Uterus (tissue), 4 donors: ENCODE measurements at places on chromosomes 1 and 21.

DNA sequence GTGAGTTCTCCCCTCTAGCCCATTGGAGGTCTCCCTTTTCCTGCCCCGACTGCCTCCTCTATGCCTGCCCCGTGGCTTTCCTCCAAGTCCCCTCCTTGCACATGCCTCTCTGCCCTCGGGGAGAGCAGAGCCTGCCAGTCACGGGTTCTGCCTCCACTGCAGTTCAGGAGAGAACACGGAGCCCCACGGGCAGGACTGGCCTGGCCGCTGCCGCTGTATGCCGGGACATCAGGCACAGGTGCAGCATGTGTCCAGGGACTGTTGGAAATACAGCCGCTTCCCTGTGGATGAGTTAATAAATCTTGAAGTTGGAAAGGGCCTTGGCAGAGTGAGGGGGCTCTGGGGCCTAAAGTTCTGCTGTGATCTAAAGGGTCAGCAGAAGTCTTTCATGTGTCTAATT, 676.6 kb downstream of the MATN1 start:
- DNase-seq: no peak

- no peak for DNase-seq
Measured at GRCh38 chr1:151988405-151988923, 5.2 kb downstream of the S100A10 start.

DNA sequence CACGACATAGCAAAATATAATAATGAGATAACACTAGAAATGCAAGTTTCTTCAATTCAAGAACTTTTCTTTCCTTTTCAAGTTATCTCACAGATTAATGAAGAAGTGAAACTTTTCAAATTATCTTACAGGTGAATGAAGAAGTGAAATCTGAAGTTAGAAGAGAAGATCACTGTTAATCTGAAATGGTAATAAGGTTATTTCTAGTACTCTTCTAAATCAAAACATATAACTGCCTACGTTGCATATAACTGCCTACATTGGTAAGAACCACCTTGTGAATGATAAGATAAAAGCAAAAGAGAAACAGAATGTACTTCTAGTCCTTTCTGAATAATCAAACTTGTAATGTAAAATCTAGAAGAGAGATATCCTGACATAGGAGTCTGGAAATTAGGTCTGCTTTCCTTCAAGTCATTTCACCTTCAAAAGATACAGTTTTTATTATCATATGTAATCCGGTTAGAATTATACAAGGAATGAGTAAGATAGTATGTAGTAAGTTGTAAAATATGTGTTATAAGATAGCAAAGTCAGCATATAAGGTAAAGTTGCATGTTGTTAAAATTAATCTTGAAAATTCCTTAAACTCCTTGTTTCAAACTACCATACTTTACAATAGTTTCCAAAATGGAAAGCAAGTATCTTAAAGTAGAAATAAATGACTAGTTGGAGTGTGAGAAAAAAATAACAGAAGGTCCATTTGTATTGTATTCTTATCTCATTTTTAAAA, 522.4 kb upstream of the ZRANB2 start:
- no peak for DNase-seq

DNA sequence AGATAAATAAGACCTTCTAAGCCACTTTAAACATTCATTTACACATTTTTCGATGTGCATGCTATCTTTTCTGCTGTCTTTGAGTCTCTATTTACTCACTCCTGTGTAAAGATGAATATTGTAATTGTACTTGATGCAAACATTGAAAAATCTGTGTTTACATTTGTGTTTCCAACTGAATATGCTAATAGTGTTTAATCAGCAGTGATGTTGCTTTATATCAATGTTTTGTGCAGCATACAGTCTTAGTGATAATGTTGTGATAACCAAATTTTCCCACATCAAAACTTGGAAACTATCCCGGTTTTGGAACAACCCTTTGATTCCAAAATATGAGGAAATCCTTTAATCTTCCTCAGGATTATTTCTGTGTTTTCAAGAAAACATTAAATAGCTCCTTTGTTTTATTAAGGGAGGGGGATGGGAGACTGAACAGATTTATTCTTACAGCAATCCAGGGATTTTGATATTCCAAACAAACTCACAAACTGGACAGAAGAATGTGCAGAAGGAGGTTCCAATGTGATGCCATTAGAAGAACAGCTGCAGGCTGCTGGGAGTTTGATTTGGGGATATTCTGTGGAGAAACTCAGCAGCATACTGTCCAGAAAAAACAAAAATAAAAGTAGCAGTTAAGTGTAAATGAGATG, 248.0 kb downstream of the S1PR1 start:
- no peak for DNase-seq

DNA sequence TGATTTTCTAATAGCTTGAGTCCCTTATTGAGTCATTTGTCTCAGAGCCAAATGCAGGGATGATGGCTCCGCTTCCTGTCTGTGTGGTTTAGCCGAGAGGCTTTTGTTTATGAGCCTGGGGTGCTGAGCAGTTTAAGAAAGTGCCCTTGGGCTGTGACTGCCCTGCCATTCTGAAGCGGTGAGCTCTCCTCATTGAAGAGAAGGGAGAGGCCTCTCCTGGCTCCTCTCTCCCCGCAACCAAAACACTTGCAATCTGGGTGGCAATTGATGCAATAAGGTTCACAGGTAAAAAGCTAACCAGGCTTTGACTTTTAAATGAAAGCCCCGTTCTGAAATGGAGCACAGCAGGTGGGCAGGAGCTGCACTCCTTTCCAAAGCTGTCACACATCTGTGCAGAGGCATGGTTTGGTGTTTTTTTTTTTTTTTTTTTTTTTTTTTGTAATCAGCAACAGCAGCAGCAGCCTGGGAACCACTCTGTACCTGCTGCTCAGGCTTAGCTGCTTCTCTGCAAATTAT, 403.7 kb downstream of the SIPA1L2 start:
- no peak for DNase-seq

- no peak for DNase-seq
Measured at GRCh38 chr21:46059195-46059594, 38.7 kb upstream of the COL6A2 start.

DNA sequence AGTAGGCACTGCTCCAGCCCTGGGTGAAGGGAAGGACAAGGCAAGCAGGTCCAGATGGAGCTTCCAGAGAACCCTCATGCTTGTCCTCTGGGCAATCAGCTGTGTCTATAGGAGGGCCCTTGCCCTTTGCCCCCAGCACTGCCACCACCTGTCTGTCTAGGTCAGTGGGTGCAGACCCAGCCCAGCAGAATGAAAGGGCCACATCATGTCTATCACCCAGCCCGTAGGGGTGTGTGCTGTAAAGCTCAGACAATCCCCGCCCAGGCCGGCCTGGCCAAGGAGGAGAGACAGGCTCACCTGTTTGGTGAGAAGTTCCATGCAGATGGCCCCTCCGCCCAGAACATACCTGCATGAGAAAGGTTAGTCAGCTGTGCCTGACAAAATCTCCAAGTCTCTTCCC, 7.0 kb downstream of the UBE2Q1 start:
- DNase-seq: no peak

GRCh38 chr1:101841824-101842223, 154.9 kb downstream of the OLFM3 start:
- DNase-seq: no peak

GRCh38 chr1:42758641-42759040, 8.2 kb downstream of the P3H1 start:
- DNase-seq: no peak

DNA sequence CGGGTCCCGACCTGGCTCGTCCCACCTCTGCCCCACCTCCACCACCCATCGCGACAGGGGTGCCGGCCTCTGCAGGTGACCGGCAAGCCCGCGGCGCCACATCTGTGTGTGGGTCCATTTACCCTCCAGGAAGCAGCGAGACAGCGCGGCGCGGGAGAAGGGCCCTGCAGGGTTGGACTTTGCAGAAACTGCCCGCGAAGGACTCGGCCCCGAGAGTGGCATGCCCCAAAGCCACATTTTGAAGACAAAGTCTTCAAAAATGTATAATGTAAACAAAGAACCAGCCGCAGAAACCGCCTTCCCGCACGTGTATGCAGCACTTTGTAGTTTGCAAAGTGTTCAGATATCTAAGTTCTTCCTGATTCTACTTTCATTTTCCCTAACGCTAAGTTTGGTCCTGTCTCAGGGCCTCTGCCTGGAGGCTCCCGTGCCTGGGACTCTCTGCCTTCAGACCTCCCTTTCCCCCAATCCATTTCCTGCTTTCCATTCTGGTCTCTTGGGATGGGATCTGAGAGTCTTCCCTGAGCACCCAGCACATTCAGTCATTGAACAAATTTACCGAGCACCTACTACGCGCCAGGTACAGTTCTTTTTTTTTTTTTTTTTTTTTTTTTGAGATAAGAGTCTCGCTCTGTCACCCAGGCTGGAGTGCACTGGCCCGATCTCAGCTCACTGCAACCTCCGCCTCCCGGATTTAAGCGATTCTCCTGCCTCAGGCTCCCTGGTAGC, 524 bp upstream of the TMCO4 start:
- no peak for DNase-seq

GRCh38 chr1:4421986-4422385, 232.4 kb upstream of the AJAP1 start:
- no peak for DNase-seq

DNA sequence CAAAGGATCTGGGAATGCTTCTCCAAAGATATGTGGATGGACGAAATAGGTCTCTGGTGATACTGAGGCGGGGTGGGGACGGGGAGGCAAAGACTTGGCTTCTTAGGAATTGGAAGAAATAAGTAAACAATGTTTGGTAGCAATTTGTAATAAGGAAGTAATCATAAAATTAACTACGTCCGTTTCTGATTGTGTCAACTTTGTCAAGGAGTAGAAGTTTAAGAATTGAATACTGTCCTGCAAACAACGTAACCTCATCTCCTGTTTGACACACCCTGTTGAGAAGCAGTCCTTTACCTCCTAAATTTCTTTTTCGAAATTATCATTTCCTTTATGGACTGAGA, 471 bp downstream of the POLR3C start:
- DNase-seq: no peak

DNA sequence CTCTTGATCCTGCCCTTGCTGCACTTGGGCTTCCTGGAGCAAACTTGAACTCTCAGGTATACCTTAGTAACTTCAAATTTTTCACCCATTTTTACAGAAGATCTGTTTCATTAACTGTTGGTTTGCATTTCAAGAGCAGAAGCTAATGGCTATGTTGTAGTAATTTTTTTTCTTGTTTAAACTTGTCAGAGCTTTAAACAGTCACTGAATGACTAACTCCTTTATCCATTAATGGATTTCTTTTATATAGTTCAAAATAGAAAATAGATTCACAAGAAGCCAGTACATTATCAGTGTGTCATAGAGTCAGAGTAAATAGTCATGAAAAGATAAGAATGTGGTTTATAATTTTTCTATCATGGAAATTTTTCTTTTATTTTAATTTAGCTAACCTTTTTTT, 13.6 kb downstream of the SRSF11 start:
- DNase-seq: no peak

- DNase-seq: no peak
Measured at GRCh38 chr1:216670118-216670883, 52.9 kb downstream of the ESRRG start.
